Kidney epithelial cell (primary cell): ENCODE measurements at places on chromosomes 3 and 15.

GRCh38 chr3:68681766-68682165 lies 250.6 kb downstream of the TAFA4 start:
- no peak for DNase-seq

- DNase-seq: peak; percentile 29
Observed at GRCh38 chr15:39580485-39581241, at the start of gene THBS1. TSS of gene THBS1 (plus strand) at chr15:39581079. CDS start at chr15:39581858, 779 bp downstream.

DNA sequence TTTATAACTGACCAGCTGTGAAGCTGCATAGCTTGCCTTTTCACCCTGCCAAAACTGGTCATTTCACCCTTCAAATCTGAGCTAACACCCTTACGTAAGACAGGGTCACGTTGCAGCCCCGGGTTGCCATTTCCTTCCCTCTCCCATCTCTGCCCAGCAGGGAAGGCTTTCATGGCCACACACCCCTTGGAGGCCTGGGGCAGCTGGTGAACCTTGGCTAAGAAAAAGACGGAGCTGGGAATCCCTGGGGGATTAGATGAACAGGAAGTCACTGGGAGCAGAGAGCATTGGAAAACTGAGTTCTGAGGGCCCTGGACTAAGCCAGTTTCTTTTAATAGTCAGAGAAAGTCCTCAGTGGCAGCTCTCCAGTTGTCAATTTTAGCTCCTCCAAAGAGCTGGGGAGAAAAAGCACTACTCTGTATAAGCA lies 67.8 kb downstream of the TTC23 start:
- no peak for DNase-seq

DNA sequence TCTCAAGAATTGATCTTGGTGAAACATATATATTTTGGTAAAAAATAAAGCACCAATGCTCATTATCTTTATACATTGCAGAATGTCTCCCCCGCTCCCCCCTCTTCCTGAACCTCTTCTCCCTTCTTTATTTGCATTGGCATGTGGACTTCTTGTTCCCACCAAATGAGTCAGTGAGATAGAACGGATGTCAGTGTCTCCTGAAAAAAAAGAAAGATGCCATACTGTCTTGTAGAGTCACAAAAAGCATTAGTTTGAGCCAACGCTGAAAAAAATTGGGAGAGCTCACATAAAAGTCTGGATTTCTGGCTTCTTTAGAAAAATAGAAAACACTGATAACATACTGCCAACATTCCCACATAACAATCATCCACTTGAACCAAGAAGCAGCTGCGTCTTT lies 32.0 kb upstream of the STXBP5L start:
- DNase-seq: no peak

DNA sequence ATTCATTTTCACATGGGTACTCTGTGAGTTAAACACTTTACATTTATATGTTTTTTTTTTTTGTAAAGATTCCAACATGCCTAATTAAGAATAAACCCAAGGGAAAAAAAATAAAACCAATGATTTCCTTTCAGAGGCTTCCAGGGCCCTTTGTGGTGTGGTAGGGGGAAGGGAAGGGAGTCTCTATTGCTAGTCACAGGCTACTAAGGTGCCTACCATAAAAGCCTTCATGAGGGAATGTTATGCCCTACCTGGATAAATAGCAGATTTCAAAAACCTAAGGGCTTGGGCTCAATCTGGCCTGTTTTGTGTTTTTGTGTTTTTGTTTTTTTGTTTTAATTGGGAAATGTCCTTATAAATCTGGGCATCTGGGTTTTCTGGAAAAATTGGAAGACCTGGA lies 38.9 kb upstream of the SSR3 start:
- DNase-seq: no peak

- no peak for DNase-seq
Observed at GRCh38 chr3:39021029-39021428, 30.7 kb downstream of the SCN11A start.

DNA sequence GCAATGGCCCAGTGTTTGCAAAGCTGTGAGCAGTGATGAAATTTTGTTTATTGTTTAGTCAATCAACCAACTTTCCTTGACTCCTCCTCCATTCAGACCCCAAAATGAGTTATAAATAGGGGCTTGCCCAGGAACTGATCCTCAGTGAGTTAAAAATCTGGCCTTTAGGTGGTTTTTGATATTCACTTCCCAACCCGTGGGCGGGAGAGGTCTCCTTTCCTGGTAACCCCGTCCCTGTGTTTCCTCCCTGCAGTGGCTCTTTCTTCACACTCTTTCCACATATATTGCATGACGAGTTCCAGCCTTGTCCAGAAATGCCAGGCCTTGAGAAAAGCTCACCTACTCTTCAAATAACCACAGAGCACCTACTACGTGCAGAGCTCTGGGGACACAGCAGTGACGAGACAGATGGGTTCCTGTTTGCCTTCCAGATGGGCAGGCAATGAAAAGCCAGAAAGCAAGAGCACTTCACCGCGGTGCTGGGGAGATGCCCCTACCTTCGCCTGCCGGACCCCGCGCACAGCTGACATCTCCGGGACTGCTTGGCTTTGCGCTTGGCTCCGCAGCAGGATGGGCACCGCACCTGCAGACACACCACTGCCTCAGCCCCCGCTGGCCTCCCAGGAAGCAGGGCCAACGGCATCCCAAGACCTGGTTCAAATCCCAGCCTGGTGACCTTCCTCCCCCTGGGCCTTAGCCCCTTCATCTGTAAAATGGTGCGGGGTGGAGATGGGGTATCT lies 17.2 kb downstream of the SSUH2 start:
- no peak for DNase-seq

DNA sequence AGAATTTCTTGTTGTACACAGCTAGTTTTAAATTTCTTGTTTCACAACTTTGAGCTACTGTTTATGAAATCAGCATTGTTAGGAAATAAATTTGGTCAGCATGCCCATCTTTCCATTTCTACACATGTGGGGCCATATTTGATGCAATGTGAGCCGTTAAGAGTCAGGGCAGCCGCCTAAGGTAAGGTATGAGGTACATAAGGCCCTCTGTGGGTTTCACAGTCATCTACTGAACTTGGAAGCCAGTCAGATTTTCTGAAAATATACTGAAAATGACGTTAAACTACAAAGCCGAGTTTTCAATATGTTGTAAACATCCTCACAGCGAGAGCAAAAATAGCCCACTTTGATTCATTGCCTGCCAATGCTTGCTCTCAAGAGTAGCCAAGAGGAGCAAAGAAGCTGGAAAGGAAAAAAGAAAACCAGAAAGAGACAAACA lies 94.7 kb upstream of the PDZRN3 start:
- no peak for DNase-seq

DNA sequence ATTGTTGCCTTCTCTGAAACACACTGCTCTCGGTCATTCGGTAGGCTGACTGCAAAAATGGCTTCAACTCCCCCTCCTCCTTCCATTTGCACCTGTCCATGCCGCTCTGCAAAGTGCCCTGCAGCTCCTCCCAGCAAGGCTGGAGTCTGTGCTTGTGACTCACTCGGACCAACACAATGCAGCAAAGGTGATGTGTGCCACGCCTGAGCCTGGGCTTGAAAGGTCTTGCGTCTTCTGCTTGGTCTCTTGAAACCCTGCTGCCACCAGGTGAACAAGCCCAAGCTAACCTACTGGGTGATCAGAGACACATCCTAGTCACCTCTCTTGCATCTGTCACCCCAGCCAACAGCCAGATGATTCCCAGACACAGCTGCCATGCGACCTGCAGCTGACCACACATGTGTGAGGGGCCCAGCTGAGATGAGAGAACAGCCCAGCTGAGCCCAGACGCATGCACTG lies 71.1 kb downstream of the MGLL start:
- DNase-seq: no peak

DNA sequence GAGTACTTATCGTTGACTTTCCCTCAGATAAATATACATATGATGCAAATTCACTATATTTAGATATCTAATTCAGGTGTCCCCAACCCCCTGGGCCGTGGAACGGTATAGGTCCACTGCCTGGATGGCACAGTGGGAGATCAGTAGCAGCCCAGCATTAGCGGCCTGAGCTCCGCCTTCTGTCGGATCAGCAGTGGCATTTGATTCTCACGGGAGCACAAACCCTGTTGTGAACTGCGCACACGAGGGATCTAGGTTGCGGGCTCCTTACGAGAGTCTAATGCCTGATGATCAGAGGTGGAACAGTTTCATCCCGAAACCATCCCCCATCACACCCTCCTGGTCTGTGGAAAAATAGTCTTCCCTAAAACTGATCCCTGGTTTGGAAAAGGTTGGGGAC lies 6.9 kb downstream of the KNL1 start:
- no peak for DNase-seq

DNA sequence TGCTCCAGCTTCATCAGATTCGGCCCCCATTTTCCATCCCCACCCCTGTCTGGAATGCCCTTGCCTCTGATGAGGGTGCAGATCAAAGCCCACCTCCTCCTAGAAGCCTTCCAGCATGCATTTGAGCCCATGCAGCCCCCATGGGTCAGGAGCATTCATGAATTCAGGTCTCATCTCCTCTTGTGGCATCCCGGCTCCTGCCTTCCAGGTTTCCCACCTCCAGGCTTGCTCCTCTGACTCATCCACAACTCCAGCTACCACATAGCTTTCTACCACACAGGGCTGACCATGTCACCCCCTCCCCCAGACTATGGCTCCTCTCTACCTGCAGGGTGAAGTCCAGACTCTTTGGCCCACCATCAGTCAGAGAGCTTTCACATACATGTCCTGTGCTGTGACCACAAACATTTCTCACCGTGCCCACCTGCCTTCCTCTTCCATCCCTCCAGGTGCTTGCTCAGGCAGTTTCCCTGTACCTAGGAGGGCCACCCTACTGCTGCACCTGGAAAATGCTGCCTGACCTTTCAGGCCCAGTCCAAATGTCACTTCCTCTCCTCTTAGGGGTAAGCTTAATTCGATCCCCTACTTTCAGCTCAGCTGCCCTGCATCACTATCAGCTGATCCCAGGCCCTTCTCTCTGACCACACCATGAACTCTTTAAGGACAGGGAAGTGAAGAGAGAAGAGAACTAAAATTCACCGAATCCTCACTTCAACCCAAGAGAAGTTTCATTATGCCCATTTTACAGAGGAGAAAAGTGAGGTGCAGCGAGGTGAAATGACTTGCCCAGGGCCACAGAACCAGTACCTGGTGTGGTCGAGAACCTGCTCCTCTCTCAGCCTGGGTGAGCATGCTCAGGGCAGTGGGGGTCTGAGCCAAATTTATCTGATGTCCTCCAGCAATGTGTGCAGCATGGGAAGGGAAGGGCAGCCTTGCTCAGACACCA lies 13.7 kb upstream of the FGD5 start:
- DNase-seq: no peak

- DNase-seq: no peak
Observed at GRCh38 chr3:20552605-20553275, 366.7 kb upstream of the SGO1 start.

- DNase-seq: no peak
Observed at GRCh38 chr3:125594581-125595011, 701 bp downstream of the OSBPL11 start.

- no peak for DNase-seq
Observed at GRCh38 chr3:8298021-8298954, 203.3 kb upstream of the LMCD1 start.

DNA sequence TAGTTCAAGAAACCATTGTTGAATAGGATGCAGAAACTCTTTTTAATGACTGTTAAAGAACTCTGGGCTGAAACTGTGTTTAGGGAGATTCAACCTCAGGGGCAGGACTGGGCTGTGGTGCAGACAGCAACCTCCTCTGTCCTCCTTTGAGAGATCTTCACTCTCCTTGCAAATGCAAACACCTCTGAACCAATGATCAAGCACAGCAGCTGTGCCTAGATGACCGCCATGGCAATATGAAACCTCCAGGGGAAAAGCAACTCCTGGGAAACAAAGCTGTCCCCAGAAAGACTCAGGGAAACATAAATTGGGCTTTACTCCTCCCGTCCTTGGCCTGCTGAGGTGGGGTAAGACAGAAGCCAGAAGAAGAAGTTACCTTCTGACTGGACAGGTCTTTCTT lies 52.6 kb downstream of the TBC1D2B start:
- no peak for DNase-seq

DNA sequence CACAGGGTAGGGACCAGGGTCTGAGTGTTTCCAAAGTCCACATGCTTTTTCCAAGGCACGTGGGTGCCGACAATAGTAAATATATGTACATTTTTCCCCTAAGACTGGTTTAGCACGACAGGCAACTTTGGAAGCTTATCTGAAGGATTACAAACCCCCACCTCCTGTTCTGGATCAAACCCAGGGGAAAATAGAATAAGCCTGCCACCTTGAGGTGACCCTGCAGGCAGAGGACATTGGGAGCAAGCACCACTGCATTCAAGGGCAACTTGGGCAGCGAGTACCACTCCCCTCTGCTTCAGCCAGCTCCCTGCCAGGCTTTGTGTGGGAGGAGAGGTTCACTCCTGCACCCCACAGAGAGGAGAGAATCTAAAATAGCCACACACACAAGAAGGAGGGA lies 44.8 kb downstream of the KBTBD12 start:
- no peak for DNase-seq

DNA sequence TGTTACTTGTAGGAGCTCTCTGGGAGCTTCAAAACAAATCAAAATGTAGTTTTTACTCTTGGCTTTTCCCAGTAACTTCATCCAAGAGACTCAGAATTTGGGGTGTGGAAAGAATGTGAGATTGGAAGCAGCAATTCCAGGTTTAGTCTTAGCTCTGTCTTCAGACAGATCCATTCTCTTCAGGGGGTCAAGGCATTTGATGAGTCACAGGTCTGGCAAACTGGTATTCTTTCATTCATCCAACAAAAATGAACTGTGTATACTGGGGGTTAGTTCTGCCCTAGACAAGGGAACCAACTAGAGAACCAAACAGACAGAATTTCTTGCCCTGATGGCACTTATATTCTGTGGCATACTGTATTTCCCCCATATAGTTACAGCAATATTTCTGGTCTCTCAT lies 36.3 kb upstream of the CADPS start:
- no peak for DNase-seq

GRCh38 chr3:143514874-143515273 lies 333.4 kb downstream of the SLC9A9 start:
- DNase-seq: no peak

DNA sequence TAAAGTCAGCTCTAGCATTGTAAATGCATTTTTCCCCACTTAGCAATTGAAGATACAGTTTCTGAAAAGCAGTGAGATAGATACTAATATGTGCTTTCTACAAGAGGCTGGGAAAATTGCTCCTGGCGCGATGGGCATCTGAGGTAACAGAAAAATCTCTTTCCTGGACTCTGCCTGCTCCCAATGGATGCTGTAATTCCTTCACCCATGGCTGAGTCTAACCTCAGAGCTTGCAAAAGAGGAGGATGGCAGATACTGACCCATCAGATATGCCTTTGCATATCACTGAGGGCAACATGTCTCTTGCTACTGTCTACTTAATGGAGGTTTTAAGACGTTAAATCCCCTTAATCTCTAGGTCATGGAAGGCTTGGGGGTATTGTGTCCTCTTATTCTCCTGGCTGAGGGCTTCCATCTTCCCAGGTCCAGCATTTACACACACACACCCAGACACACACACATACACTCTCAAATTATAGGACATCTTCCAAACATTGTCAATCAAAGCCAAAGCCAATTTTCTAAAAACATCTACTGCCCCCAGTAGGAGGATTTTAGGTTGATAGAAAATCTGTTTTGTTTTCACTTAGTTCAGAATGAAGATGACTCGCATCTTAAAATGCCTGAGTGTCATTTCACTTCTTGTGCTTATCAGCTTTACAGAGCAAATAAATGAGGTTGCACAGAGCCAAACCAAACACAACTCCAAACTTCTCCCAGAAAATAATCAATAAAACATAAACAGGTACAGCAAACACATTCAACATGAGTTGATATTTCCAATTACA lies 2.4 kb downstream of the TRPM1 start:
- no peak for DNase-seq

GRCh38 chr3:106228271-106228670 lies 359.5 kb upstream of the CBLB start:
- no peak for DNase-seq

GRCh38 chr3:123422457-123422856 lies 26.4 kb downstream of the ADCY5 start:
- no peak for DNase-seq
